ENCODE measurements at places on chromosomes 6 and 20. TPM values are rescaled to one million over a fixed set of nuclear protein-coding genes. Genes with fewer than 3 reads are reported as not detected.

Gene TRIM40
- not detected for polyA plus RNA-seq

Gene PLN
- 0.14 TPM for polyA plus RNA-seq

Gene SLC52A3
- not detected for polyA plus RNA-seq

DNA sequence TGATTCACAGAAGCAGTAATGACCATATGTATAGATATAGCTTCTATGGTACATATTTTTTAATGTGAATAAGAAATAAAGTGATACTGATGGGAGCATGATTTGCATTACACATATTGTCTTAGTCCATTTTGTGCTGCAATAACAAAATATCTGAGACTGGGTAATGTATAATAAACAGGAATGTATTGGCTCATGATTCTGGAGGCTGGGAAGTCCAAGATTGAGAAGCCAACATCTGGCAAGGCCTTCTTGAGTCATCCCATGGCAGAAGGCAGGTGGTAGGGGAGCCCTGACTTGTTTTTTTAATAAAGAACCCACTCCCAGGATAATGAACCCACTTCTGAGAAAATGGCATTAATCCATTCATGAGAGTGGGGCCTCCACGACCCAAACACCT, 185.6 kb upstream of the RREB1 start:
- no peak for DNase-seq

- no peak for DNase-seq
These were observed 2.0 kb downstream of the SPAG4 start for GRCh38 chr20:35617397-35618262.

- DNase-seq: peak; percentile 46
These were observed 42.1 kb downstream of the SMAP1 start for GRCh38 chr6:70709826-70710225.

GRCh38 chr20:58377766-58378401, 11.1 kb upstream of the VAPB start:
- DNase-seq: no peak

DNA sequence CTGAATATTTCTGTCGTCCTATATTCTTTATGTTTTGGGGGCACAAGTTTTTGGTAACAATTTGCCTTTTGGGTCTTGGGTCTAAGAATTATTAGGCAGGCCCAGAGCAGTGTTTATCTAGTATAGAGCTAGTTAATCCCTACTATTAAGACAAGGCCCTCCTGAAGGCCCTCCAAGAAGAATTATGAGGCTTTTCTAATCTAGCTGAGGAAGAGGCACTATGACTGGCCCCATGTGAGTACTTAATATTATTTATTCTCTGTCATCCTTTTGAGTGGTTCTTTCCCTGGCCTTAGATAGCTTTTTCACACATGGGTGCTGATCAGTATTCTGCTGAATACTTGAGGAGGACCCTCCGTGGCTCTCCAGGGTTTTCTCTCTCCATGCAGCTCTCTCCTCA, 25.1 kb downstream of the CHMP4B start:
- DNase-seq: no peak

GRCh38 chr20:38221119-38221589, 39.4 kb downstream of the KIAA1755 start:
- DNase-seq: no peak

GRCh38 chr6:85172705-85173104, 277.2 kb upstream of the NT5E start:
- DNase-seq: no peak

DNA sequence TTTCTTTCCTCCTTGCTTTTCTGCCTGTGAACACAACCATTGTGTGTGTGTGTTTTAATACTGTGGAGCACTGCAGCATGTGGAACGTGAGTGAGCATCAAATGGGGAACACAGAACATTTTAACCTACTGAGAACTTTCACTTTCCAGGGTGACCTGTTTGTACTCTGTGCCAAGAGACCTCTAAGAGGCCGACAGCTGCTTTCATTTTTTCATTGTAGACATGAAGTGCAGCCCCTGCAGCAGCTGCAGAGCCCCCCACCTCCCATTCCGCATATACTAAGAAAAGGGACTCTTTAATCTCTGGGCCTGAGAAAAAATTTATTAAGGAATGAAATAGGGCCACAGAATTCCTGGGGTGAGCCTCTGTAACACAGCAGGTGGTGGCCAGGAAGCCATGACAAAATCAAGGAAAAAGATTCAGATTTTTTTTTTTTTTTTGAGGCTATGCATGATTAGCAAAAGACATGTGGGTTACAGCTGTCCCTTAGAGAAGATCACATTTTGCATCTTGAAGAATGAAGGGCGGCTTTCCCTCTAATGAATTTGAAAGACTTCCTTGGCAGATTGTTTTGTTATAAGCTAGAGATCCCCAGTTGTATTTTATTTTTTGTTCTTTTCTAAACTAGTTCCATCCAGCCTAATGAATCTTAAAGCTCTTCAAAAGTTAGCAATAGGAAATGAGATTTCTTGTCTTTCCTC, 503.4 kb downstream of the CD109 start:
- no peak for DNase-seq

DNA sequence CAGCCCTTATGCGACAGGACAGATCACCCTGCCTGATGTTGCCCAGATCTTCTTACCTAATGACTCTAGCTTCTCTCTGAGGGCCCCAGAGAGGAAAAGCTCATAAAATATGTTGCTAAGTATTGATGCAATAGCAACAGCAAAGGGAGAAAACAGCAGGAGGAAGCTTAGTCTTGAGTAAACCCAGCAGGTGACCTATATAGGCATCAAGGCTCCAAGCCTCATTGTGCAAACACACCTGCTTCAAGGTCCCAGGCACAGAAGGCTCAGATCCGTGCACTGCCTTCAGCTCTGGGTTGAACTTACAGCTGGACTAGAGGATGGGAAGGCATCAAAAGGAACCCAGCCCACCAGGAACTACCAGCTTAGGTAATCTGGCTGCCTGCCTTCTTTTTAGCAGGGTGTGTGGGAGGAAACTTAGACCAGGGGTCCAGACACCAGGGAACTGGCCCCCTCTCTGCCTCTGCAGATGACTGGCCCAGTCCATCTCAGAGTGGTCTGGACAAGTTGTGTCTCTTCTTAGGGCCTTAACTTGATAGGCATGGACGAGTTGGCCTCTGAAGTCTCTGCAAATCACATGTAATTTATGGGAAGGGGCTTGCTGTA, 34.4 kb downstream of the TGM3 start:
- DNase-seq: no peak

GRCh38 chr20:25439328-25439727, 31.9 kb downstream of the GINS1 start:
- DNase-seq: no peak

- DNase-seq: no peak
These were observed 70.0 kb upstream of the MLIP start for GRCh38 chr6:54041239-54041638.

- no peak for DNase-seq
These were observed 3.2 kb downstream of the RBM38 start for GRCh38 chr20:57394121-57395082.

GRCh38 chr6:16800942-16801341, 39.7 kb upstream of the ATXN1 start:
- no peak for DNase-seq
